ENCODE measurements at places on chromosomes 5 and 9.

GRCh38 chr9:121372239-121373010 is 2.4 kb upstream of the STOM start:
- no peak for DNase-seq

- DNase-seq: no peak
These were observed 711.0 kb upstream of the CTNND2 start for GRCh38 chr5:12615141-12615820.

- no peak for DNase-seq
These were observed 10.6 kb upstream of the QSOX2 start for GRCh38 chr9:136255896-136256890.

DNA sequence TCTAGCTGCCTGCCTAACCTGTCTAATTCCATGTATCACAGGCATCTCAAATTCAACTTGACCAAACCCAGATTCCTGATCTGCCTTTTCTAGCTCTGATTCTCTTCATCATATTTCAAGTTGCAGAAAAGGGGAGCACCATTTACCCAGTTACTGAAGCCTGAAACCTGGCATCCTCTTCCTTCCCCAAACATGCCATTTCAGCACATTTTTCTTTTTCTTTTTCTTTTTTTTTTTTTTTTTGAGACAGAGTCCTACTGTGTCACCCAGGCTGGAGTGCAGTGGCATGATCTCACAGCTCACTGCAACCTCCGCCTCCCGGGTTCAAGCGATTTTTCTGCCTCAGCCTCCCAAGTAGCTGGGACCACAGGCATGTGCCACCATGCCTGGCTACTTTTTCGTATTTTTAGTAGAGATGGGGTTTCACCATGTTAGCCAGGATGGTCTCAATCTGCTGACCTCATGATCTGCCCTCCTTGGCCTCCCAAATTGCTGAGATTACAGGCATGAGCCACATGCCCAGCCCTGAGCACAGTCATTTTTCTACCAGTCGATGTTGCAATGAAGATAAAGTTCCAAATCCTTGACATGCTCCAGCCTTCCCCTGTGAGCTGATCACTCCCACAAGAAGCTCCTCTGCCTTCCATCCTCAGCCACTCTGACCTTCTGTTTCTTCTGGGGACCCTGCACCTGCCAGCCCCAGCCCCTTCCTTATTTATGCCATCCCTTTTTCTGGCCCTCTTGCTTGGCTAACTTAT is 32.2 kb downstream of the ACER2 start:
- no peak for DNase-seq

- no peak for DNase-seq
These were observed 8.2 kb downstream of the RAPGEF1 start for GRCh38 chr9:131731644-131732043.

- DNase-seq: no peak
These were observed 26.7 kb downstream of the LNPEP start for GRCh38 chr5:96962540-96962991.

GRCh38 chr9:107183176-107183575 is 99.9 kb upstream of the RAD23B start:
- DNase-seq: no peak

DNA sequence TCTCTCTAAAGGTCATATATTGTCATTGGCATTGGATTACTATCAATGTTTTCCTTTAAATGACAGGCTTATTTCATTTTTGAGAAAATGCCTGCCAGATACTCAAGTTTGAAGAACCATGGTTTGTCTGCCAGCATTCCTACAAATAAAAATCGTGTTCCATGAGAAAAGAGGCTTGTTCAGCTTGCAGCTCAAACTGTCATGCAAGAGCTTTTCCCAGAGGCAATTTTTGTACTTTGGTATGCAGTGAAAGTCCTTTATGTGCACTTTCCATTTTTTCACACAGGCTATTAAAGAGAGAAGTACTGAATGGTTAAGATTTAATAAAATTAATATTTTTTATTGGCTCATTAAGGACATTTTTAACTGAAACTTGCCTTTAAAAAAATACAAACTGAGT is 110.4 kb downstream of the FBXO4 start:
- DNase-seq: no peak

- DNase-seq: no peak
These were observed 68.7 kb downstream of the SEMA4D start for GRCh38 chr9:89428901-89429890.

GRCh38 chr5:915946-916345 is 23.3 kb downstream of the TRIP13 start:
- DNase-seq: no peak

GRCh38 chr5:110802998-110803397 is 64.2 kb downstream of the SLC25A46 start:
- no peak for DNase-seq

DNA sequence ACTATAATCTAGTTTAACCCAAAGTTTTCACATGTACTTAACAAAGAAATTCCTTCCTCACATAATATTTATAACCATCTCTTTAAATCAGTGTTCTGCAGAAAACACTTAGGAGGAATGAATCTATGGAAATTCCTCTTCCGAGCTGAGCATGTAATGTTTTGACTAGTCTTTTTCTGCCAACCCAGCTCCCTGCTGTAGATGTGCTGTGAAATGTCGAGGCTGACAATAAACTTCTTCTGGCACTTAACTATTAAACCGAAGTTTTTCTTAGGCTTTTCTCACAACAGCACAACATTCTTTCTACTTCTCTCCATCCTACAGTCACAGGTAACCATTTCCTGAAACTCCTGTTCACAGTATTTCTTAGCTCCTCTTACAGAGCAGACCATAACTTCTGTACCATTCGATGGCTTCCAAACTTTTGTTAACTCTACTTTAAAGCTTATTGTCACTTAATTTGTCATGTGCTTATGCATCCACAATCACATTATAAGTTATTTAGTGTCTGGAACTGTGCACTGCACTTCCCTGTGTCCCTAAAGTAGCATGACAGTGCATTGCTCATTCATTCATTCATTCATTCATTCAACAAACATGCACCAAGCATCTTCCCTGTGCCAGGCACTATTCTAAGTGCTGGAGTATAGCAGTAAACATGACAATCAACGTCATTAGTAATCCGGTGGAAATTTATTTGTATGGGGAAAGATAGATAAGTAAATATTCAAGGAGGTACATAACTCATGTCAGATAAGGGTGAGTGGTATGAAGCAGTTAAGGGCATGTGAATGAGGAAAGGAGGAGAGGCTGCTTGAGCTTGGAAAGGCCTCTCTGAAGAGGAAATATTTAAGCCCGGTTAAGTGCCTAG is 54.6 kb downstream of the TSSK1B start:
- DNase-seq: no peak

DNA sequence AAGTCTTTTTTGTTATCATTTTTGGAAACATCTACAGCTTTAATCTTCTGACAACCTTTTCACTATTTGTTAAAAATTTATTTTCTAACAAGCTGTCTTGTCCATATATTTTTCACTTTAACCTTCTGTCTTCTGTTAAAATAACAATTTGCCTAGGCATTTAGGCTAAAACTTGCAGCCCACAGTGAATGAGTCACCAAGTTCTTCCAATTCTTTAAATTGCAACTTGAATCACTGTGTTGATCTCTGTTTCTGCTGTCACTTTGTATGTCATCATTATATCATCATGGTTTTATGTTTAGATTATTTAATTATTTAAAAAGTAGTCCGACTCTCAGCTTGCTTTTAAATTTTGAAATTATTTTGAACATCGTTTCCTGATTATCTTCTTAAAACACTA is 473.8 kb upstream of the PTPRD start:
- DNase-seq: no peak

DNA sequence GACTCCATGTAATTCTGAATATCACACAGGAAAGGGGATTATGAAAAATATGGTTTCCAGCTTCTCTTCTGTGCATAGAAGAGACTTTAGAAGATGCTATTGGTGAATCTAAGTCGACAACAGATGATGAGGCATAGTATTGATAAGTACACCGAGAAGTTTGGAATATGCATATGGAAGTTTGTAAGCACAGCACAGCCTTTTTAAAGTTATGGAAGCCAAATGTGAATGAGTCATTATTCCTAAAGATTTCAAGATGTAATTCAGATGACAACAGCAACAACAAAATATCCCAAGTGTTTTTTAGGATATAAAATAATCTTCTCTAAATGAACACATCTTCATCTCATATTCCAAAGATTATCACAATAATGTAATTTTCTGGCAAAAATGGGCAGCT is 1723.3 kb downstream of the EFNA5 start:
- DNase-seq: no peak

DNA sequence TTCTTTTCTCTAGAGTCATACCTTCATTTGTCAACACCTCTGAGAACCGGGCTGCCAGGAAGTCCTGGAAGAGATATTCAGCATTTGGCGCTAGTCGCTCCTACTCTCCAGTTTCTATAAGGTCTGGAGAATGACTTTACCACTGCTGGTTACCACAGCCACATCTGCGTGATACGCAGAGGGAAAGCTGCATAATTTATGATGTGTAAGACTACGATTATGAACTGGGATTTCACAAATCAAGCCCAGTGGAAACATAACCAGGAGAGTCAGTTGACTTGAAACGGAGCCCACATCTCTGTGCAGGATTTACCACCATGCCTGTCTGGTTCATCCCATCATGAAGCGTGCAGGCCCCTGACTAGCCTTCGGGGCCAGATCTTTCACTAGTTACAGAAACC is 72.6 kb downstream of the FGF1 start:
- no peak for DNase-seq

GRCh38 chr9:91835216-91835615 is 114.8 kb downstream of the ROR2 start:
- no peak for DNase-seq

DNA sequence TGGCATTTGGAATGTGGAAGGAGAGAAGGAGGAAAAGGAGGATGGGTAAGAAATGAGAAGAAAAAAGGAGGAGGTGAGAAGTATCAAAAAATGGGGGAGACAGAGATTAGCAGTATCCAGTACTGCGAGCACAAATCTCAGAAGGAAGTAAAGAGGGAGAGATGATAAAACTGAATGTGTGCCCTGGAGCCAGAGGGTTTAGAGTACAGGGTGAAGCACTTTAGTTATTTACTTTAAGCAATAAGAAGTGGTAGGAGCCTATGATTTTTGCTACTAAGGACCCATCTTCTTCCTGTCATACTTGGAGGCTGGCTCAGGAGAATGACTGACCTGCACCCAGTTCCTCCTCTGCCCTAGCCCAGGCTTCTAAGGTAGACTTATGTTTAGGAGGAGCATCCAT is 94.9 kb downstream of the ADRB2 start:
- DNase-seq: no peak

DNA sequence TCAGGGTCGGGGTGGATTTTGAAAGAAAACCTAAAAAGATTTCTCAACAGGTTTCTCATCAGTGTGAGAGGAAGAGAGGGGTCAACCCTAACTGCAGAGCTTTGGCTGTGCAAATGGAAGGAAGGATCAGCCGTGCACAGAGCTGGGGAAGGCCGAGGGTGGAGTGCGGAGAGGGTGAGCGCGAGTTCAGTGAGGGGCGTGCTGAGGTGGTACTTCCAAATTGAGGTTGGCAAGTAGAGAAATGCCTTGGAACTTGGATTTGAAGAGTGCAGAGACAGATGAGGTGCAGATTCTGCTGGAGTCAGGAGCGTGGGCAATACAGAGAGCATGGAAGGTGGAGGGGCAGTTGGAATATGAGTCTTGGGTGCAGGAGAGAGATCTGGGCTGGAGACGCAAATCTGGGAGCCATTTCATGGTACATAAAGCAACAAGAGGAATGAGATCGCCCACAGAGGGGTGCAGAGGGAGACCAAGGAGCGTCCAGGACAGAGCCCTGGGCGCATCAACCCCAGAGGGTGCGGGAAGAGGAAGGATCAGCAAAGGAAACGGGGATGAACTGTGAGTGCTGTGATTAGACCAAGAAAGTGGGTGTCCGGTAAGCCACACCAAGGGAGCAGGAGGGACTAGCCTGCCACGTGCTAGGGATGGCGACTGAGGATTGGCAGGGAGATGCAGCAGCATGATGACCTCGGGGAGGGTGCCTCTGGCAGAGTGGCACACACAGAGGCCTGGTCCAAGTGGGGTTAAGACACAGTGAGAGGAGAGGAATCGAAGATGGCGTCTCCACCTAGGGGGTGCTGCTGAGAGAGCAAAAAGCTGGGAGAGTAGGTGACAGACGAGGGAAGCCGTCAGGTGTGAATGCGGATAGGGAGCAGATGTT is 105.8 kb downstream of the ADAMTS2 start:
- DNase-seq: no peak

DNA sequence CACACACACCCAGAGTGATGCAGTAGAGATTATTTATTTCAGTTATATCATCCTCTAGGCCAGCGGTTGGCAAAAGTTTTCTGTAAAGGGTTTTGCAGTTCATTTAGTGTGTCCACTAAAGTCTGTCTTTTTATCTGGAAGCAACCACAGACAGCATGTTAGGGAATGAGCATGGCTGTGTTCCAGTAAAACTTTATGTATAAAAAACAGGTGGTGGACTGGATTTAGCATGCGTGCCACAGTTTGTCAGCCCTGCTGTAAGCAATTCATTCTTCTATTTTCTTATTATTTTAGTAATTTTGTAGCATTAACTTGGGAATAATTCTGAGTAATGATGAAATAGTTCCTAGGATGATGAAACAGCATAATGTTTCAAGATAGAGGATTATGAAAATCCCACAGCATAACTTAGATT is 51.7 kb downstream of the CCNH start:
- DNase-seq: no peak

- no peak for DNase-seq
These were observed 41.6 kb upstream of the FCN1 start for GRCh38 chr9:134959126-134959970.

- no peak for DNase-seq
These were observed 14.0 kb downstream of the TMEM174 start for GRCh38 chr5:73186976-73187375.

GRCh38 chr9:136726631-136727191 is 14.3 kb downstream of the DIPK1B start:
- DNase-seq: no peak

- DNase-seq: no peak
These were observed 55.9 kb upstream of the HAPLN1 start for GRCh38 chr5:83776437-83777031.

DNA sequence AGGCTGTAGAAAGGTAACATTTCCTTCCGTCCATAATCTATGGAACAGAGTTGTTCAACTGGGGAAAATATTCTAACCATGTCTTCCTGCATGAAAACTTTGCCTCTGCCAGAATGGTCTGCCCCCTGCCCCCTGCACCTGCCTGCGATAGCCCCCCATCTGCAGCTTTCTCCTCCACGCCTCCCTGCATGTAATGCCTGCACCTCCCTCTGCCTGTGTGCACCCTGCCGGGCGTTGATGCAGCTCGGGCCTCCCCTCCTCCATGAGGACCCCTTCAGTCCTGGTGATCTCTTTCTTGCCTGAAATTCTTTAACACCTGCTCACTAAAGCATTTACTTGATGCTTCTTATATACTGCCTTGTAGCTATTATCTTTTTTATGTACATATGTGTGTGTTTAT is 266.2 kb downstream of the ARHGEF28 start:
- no peak for DNase-seq

GRCh38 chr5:33364406-33364805 is 76.4 kb upstream of the TARS1 start:
- DNase-seq: no peak

- DNase-seq: no peak
These were observed 40.6 kb downstream of the DENND4C start for GRCh38 chr9:19271081-19271480.

DNA sequence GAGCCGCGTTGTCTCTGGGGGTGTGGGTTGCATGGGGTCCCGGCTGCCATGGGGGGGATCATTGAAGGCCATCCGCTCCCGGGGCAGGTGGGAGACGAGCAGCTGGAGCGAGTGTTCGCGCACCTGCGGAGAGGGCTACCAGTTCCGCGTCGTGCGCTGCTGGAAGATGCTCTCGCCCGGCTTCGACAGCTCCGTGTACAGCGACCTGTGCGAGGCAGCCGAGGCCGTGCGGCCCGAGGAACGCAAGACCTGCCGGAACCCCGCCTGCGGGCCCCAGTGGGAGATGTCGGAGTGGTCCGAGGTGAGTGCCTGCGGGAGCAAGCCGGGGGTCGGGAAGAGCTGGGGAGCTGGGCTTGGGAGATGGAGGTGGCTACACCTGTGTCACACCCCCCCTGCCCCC is 33.7 kb downstream of the ADAMTSL2 start:
- DNase-seq: no peak
